ENCODE measurements at places on chromosomes 6 and 20.

- peak; percentile 31 for DNase-seq
These were observed 64.0 kb downstream of the QRSL1 start for GRCh38 chr6:106693418-106693817.

- no peak for DNase-seq
These were observed 11.6 kb downstream of the TMEM30A start for GRCh38 chr6:75273009-75273408.

DNA sequence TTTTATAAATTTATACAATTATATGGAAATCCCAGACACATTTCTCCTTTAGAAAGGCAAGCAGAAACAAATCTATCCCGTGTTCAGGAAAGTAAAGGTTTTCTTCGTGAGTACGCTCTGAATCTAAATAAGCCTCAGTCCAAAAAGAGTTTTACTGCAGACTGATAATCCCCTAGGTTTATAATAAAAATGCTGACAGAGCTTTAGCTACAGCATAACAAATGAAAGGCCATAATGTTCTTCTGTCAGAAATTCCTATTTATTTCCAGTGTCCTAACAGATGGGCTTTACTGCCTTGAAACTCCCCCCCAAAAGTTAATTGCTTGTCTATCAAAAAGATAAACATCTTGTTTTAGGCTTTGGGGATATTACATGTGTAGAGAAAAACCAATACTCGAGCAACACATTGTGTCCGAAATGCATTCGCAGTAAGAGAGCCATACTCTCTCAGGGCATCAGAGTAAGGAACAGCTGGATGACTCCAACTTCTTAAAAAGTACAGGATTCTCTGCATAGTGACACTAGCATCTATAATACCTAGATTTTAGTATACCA is 109.0 kb downstream of the PRKN start:
- DNase-seq, result no peak

DNA sequence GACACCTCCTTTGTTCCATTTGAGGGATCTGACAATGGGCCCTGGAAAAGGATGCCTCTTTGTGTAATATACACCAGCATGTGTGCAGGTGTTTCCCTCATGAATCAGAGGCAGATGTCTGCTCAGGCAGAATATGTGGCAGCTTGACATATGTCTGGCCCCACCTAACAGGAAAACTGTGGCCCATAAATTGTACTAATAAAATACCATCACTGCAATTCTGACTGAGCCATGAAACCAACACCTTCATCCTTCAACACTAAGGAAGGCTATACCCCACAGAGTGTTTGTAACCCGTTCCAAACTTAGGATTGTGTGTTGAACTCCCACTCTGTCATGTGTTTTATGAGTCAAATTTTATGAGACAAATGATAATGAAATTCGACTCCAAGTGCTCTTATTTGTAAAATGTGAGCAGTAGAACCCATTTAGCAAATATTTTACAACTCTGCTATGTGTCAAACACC is 22.7 kb downstream of the LAMA4 start:
- no peak for DNase-seq

DNA sequence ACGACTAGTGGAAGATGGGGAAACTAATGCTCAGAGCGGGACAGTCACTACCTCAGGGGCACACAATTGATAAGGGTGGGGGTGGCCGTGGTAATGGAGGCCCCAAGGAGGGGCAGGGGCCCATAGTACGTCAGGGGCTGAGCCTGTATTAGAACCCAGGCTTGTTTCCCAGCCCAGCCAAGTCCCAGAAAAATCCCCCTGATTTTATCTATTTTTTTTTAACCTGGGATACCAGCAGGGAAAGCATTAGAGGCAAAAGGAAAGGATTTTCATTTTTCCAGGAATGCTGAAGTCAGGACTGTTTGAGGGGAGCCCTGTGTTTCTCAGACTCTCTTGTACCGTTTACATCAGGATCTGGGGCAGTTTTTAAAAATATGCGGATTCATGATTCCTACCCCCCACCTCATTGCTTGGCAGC is 382 bp downstream of the MYH7B start:
- no peak for DNase-seq

DNA sequence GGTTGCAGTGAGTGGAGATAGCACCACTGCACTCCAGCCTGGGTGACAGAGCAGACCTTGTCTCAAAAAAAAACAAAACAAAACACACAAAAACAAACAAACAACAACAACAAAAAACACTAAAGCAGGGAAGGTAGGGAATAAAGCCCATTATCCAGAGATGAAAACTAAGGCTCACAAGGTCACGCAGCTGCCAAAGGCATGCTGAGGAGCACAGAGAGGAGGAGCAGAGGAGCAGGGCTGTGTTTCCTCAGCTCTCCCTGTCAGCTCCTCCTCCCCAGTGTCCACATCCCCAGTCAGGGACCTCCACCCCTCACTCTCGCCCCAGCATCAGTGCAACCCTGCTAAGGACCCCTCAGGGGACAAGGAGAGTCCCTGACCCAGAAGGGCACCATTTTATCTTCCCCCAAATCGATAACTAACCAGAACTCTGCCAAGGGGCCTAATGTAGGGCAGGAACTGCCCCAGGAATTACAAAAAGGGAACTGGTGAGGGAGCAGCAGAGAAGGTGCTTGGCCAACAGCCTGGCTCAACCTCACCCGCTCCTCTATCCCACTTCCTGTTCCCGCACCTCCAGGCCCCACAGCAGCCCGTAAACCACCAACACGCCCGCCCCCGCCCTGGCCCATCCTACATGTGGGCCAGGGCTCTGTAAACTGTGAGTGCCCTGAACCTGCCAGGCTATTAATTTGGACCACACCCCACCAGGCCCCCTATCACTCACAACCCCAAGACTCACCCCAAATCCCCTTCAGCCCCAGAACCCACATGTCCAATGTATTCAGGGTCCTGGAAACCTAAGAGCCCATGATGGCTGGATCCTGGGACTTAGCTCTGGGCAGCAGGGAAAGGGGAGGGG is 9.0 kb downstream of the TEAD3 start:
- DNase-seq, result peak; percentile 66

GRCh38 chr20:25470045-25470444 is 62.6 kb downstream of the GINS1 start:
- peak; percentile 46 for DNase-seq
